ENCODE measurements at places on chromosomes 13 and 19. TPM values are rescaled to one million over a fixed set of nuclear protein-coding genes. Genes with fewer than 3 reads are reported as not detected.

The GRIK5 gene
- total RNA-seq = 1.6 TPM

The ZNF534 gene
- not detected for total RNA-seq

The SIGLEC9 gene
- total RNA-seq = 0.49 TPM

The ZNF43 gene
- total RNA-seq = 31.7 TPM

The GPR32 gene
- total RNA-seq = not detected

The PLK5 gene
- not detected for total RNA-seq

The GMIP gene
- 56.6 TPM for total RNA-seq

The SH2D3A gene
- total RNA-seq = 20.7 TPM

The KXD1 gene
- 121 TPM for total RNA-seq

The ZNF813 gene
- 5.8 TPM for total RNA-seq

The EID2B gene
- 3.5 TPM for total RNA-seq

The DCLK1 gene
- total RNA-seq = not detected

The CEACAM5 gene
- not detected for total RNA-seq

The ALKBH7 gene
- total RNA-seq = 44.7 TPM

The CA11 gene
- total RNA-seq = 18.0 TPM

The ZNF577 gene
- total RNA-seq = 7.2 TPM

The GPC6 gene
- not detected for total RNA-seq

Data from activated CD4-positive, alpha-beta T cell treated with anti-CD3 and anti-CD28 coated beads for 36 hours (primary cell).